HS-27A (cell line): ENCODE measurements at places on chromosomes 7 and 10.

- DNase-seq: no peak
Observed at GRCh38 chr10:78162853-78163252, 129.2 kb downstream of the RPS24 start.

DNA sequence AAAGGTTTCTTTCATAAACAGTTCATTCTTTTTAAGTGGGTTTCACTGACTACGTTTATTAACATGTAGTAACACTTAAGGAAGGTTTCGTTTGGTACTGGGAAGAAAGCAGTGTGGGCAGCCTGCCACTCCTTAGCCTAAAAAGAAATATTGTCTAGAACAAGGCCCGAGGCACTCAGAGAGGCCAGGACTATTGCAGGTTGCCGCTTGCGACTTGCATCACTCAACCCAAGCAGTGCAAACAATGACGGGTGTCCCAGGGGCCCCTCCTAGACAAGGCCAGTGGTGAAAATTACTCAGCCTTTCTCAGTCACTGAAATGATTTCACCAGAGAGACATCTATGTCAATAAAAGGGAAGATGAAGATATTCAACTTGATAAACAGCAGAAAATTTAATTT lies 243.9 kb downstream of the SNX13 start:
- DNase-seq: no peak

DNA sequence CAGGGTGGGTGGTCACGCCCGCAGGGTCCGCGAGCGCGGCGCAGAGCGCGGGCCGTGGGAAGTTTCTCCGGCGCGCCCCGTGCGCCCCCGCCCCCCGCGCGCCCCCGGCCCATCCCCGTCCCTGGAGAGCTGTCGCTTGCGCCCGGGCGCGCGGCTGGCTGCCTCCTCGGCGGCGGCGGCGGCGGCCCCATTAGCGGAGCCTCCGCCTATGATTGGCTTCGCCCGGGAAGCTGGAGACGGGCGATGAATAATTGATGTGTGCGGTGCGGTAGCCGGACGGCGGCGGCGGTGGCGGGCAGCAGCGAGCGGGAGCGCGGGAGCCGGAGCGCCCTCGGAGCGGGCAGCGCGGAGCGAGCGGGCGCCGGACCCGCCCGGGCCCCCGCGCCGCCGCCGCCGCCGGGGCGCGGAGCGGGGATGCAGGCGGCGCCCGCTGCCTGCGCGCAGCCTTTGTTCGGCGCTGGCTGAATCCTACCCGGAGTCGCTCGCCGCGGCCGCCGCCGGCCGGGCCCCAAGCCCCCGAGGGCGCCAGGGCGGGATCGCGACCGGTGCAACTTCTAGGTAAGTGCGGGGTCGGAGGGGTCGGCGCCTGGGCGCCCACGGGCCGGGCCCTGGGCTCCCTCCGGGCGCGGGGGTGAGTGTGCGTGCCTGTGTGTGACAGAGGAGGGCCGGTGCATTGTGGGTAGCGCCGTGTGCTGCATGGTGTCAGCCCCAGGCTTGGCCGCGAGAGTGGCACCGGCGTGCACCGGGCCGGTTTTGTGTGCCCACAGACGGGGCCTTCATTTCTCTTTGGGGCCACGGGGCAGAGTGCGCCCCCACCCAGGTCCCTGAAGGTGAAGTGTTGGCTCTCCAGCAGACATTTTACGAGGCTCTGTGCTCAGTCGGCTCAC lies 103.8 kb upstream of the PPIF start:
- DNase-seq: no peak

- DNase-seq: no peak
Observed at GRCh38 chr10:113060201-113061053, 110.4 kb downstream of the TCF7L2 start.

DNA sequence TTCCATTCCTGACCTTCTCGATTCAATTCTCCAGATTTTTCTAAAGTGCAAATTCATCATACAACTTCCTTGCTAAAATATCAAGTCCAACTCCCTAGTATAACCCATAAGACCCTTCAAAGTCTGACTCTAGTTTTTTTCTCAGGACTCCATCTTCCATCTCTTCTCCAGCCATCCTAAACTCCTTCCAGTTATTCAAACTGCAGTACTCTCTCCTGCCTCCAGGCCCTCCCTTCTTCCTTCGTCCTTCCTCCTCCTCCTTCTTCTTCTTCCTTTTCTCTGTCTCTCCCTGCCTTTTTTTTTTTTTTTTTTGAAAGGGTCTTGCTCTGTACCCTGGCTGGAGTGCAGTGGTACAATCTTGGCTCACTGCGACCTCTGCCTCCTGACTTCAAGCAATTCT lies 111.9 kb downstream of the RELN start:
- no peak for DNase-seq

DNA sequence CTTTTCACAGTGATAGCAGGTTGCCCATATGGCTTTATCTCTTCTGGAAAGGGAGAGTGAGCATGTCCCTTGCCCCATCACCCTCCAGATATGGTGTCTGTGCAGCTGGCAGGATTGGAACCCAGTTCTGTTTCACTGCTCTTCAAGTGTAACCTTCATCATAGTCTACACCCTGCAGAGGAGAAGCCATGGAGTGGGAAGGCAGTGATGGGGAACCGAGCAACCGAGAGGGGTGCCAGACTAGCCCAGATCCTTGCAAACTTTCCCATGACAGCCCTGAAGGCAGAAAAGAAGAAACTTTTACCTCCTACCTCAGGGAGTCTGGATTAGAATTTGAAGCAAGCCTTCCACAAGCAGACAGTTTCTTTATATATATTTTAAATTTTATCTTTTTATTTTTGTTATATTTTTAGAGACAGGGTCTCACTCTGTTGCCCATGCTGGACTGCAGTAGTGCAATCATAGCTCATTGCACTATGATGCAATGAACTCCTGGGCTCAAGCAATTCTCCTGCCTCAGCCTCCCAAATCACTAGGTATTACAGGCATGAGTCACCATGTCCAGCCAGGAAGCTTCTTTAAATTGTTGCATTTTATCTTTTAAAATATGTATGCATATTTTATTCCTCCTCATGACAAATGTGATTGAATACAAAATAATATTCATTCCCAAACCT lies 133.3 kb downstream of the KCNMA1 start:
- no peak for DNase-seq

GRCh38 chr7:15128716-15129115 lies 226.2 kb upstream of the DGKB start:
- DNase-seq: no peak

- no peak for DNase-seq
Observed at GRCh38 chr10:44973323-44974081, 5.1 kb downstream of the DEPP1 start.

GRCh38 chr7:35697414-35698175 lies 2.7 kb upstream of the HERPUD2 start:
- DNase-seq: peak; percentile 51

DNA sequence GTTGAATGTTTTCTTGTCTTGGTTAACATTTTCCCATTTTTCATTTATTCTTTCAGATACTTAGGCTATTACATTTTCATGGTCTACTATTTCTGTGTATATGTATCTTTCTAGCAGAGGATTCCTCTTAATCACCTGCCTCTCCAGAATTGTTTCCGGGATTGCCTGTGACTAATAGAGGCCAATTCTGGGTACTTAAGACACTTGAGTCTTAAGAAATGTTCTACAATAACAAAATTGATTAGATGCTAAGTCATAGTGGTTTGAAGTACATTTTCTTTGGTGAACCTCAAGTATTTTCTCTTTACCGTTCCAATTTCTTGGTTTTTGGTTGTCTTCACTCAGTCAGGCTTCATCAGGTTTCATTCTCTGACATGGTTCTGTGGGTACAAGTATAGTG lies 26.4 kb downstream of the BBS9 start:
- no peak for DNase-seq

DNA sequence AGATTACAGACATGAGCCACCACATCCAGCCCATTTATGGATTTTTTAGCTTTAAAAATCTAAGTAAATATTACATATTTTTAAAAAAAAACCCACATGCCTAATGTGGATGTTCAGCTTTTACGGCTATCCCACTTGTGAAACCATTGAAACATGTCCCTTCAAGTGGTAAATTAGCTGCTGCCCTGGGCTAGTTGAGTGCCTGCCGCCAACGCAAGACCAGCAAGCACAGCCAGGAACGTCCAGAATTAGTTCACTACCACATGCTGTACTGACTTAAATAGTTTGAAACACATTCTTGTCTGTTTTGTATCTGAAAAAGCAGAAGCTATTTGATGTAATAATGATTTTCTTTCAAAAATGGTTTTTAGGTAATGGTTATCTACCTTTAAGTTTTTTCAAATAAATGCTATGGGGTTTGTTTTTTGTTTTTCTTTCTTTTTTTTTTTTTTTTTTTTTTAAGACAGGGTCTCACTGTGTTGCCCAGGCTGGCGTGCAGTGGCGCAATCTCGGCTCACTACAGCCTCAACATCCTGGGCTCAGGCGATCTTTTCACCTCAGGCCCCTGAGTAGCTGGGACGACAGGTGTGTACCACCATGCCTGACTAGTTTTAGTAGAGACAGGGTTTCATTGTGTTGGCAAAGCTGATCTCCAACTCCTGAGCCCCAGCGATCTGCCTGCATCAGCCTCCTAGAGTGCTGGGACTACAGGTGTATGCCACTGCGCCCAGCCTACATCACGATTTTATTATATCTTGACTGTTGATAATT lies 57.0 kb downstream of the KLRG2 start:
- no peak for DNase-seq
